Fibroblast of skin of left quadriceps (primary cell): ENCODE measurements at places on chromosomes 16 and 17.

DNA sequence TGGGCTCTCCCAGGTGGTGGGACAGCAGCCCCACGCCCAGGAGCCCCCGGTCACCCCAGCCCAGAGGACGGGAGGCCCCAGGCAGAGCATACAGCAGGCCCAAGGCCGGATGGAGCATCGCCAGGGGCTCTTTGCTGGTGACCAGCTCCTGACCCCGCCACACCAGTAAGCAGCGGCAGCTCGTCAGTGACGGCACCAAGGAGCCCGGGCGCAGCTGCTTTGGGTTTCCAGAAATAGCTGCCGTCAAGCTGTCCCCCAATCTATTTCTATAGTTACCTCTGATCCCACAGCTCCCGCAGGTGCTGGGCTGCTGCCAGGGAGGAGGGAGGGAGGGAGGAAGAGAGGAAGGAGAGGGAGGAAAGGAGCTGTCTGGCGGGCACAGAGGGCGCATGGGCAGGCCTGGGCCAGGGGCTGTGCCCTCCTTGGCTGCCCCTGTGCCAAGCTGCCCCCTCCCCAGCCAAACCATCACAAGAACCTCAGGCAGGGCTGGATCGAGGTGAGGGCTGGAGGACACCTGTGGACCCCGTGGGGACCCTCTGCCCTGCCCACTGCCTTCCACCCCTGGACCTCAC lies 10.8 kb upstream of the RASD1 start:
- no peak for DNase-seq

DNA sequence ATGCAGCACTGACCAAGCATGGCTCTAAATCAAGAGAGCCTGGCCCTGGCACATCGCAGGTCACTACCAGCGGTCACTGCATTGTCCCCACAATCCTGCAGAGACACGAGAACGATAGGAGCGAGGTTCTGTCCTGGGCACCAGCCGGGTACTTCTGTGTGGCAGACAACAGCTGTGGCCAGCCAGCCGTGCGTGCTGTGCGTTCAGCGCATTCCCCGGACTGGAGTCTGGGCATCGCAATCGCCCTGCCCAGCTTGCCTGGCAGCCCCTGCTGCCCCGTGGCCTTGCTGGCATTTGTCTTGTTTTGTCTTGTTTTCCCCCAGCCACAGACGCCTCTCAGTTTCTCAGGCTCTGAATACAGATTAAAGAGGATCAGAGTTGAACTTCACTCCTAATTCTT lies 33.9 kb downstream of the COTL1 start:
- no peak for DNase-seq

DNA sequence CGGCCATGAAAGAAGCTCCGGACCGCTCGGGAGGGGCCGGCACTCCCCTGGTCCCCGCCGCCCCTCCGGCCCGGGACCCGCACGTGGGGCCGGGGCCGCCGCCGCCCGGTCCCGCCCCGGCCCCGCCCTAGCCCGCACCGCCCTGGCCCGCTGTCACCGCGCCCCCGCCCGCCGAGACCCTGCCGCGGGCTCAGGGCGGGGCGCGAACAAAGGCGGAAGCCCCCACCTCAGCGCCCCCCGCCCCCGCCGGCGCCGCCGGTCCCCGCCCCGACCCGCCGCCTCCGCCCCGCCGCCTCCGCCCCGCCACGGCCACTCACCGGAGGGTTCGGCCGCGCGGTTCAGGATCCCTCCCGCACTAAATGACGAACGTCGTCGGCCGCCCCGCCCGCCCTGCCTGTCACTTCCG lies at the start of gene ARHGDIA:
Gene ARHGDIA, minus strand, starts transcription at position 357 of the 406 bp plus-strand sequence. CDS start 1,407 bp downstream, outside the sequence.
- DNase-seq = no peak

GRCh38 chr16:30756781-30757100 lies 5.1 kb downstream of the CFAP119 start:
- no peak for DNase-seq

GRCh38 chr17:47252766-47253512 lies 688 bp upstream of the ITGB3 start:
- DNase-seq = no peak

- no peak for DNase-seq
Measured at GRCh38 chr16:29726845-29727377, 18.9 kb downstream of the C16orf54 start.
